ENCODE measurements at places on chromosomes 3 and 15.

- no peak for DNase-seq
These were observed 183.4 kb upstream of the THRB start for GRCh38 chr3:24678021-24678420.

DNA sequence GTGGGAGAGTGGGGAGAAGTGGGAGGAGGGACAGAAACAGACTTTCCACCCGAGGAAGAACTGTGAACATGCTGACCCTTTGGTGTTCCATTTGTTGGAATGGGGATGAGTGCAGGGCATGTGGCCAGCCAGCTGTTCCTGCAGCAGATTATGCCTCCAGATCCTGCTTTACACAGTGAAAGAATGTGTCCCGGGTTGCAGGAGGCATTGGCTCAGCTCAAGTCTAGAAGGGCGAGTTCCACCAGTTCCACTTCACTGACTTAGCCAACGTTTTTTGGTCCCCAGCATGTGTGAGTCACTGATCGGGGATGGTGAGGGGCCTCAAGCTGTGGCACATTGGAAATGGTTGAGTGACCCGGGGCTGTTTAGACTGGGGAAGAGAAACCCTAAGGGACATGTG is 307.0 kb upstream of the ROPN1 start:
- no peak for DNase-seq

GRCh38 chr3:194220901-194221326 is 85.0 kb downstream of the HES1 start:
- DNase-seq: no peak

DNA sequence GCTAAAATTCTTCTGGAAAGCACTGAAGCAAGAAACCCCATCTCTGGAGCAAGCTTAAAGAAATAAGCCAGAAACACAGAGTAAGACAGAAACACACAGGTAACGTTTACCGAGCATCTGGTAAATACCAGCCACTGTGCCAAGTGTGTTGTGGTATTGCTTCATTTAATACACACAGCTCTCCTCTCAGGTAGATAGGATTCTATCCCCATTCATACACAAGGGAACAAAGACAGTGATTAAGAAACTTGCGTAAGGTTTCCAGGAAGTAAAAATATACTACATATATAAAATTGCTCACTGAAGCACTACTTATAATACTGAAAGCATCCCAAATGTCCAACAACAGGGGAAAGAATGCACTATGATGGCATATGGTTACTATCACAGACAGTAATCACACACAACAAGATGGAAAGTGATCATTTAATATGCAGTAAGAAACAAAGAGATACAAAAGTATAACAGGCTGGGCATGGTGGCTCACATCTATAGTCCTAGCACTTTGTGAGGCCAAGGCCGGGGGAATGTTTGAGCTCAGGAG is 27.5 kb downstream of the TAMM41 start:
- DNase-seq: no peak

DNA sequence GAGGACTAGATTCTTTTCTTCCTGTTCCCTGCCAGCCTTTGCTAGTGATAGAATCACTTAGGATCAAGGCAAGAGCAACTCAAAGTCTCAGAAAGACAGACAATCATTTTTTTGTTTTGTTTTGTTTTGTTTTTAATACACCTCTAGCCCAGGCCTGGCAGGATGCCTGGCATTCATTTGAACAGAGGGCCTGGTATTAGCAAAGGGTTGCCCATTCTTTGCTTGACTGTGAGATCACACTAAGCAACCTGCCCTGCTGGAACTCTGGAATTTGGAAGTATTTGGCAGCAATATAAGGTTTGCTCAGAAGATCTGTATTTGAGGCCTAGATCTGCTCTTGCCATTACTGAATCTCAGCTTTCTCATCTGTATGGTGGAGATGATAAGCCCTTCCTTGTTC is 21.8 kb upstream of the ATP13A5 start:
- no peak for DNase-seq

DNA sequence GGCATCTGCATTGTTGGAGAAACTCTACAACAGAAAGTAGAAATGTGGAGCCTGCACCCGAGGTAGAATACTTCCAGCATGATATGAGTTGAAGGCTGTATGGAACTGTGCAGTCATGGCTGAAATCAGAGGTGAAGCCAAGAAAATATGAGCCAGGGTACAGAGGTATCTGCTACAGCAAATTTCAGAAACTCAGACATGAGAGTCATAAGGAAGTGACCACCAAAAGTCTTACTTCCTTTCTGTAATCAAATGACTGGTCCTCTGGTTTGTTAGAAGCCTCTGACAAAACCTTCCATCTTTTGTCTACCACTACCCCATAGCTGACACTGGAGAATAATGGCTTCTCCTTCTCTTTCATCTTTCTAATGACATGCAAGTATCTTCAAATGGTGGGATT is 159.4 kb downstream of the TMEM108 start:
- no peak for DNase-seq

DNA sequence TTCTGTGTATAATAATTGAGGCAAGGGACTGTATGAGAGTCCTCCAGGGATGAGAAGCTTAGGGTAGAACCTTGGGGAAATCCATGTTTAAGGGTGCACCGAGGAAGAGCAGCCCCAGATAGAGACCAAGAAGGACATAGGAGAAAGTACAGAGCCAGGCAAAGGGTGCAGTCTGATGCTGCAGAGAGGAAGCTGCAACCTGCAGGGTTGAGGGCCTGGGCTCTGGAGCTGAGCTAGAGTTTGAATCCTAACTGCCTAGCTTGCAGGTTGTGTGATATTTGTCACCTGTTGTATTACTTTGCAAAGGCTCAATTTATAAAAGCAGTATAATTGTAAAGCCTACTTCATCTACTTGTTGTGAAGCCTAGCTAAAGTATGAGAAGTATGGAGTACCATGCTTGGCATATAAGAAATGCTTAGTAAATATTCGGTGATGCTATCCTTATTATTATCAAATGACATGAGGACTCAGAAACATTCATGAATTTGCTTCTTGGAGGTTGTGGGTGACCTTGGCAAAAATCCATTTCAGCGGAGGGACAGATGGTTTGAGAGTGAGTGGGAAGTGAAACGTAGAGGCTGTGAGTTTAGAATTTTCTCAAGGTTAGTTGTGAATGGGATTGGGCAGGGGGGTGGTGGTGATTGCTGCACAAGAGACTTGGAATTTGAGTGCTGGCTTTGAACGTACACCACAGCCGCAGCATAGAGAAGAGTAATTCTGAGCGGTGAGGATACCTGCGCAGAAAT is 43.8 kb downstream of the PLCL2 start:
- DNase-seq: no peak

GRCh38 chr3:3316521-3316920 is 137.0 kb upstream of the CRBN start:
- DNase-seq: no peak

DNA sequence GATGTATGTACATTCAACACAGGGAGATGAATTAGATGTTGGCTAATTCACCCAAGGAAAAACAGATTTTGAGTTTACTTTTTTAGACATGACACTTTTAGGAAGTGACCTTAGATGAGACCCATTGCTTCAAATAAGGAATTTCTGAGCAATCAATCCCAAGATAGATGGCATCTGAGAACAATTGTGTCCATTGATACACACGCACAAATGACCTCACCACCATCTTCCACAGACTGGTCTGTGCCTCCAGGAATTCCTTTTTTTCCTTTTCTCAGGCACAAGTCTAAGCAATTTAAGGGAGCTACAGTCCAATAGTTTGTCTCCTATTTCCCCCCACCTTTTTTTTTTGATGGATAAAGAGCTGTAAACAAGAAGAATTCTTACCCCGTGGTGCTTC is 265.3 kb downstream of the TBL1XR1 start:
- no peak for DNase-seq

DNA sequence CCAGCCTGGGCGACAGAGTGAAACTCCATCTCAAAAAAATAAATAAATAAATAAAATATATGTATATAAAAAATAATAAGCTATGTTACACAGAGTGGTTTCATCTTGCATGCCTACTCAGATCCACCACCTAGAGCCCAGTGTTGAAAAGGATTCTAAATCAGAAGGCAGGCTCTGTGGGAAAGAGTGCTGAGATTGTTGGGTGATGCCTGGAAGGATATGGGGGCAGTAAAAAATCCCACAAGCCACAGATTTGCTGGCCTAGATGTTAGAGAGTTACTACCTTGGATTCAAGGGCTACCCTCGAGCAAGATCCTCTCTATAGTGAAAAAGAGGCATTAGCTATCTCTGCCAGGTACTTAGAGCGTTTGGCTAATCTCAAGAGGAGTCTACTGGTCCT is 144.3 kb downstream of the STAC start:
- no peak for DNase-seq

DNA sequence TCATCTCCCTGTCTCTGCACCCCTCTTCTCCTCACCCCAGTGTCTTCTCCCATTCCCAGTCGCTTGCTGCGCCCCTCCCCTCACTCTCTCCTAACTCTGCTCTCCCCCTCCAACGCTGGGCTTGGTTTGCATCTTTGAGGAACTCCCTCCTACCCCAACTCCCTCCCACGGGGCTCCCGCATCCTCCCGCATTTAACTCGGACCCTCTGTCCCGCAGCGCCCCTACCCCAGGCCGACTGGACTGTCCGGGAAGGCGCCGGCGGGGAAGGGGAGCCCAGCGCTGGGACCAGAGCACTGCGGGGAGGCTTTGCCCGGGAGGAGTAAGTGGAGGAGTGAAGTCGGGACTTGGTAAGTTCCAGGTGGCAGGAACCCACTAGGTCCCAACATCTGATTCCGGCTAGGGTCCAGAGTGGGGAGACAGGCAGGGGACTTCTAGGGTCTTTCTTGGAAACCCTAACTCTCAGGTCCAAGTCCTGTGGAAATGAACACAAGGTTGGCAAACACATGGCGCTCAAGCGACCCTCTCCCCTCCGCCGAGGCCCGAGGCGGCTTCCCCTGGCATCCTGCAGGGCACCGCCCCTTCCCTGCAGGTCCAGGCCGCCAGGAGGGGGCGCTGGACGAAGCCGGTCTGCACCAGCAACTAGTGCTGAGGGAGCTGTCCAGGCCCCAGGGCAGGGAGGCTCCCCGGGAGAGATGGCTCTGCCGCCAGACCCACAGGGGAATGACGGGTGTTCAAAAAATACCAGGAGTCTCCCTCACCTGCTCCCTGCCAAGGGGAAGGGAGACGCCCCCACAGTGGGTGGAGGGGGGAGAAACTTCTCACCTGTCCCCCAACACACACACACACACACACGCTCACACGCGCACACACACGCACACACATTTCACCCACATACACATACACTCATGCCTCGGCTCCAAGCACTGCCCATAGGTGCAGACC is 53.2 kb downstream of the LHFPL4 start:
- peak; percentile 6 for DNase-seq

- DNase-seq: no peak
These were observed 32.1 kb downstream of the SEC62 start for GRCh38 chr3:169998668-169999131.

DNA sequence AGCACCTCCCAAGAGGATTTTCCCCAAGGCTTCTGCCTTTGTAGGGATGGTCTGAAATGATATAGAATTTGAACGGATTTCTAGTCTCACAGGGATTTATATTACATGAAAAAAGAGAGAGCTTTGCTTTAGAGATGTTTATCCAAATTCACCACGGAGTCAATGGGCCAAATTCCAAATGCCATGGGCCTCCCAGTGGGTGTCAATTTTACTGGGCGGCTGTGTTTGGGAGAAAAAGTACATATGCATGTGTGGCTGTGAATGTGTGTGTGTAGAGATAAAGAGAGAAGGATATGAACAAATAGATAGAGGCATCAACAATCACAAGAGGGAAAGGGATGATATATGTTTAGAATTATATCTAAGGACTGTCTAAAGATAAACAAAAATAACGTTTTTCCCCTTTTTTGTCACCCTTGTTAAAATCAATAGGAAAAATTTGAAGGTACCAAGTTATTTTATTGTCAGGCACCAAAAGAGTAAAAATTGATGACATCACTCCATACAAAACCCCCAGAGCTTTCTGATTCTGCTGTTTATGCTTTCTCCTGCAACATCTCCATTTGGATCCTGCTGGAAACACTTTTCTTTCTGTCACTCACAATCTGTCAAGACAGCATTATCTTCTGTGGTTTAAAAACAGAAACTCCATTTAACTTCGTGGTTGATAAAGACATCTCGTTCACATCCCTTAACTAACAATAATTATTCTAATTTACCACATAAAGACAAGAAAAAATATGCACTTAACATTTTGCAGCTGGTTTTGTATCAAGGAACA is 160.7 kb downstream of the FHIT start:
- DNase-seq: no peak

DNA sequence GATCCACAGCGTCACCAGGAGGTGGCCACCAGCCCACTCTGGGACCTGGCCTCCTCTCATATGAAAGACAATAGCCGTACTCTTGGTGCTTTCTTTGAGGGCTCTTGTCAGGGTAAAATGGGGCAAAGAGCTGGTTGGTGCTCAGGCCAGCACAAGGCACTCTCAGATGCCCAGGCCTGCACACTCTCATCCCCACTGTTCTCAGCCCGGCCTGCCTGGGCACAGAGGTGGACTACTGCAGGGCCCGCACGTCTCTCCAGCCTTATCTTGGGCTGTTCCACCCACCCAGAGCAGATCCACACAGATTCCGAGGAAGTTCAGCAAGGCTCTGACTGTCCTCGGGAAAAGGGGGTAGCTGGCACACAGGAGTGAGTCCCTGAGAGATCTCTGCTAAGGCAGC is 122.8 kb upstream of the PRR20G start:
- no peak for DNase-seq

DNA sequence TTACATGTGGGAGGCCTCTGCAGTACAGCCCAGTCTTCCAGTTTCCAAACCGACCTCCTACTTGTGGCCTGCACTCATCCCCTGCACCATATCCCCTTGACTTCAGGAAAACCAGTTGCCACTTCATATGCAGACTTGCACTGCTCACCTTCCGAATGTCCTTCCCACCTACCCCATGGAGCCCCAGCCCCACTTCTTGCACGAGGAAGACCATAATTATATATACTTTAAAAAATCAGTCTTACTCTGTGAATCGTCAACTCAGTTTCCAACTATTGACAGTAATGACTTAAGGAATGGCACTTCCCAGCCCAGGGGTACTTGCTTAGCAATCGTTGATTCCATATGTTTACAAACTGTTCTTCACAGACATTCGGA is 136.1 kb downstream of the OPA1 start:
- no peak for DNase-seq

DNA sequence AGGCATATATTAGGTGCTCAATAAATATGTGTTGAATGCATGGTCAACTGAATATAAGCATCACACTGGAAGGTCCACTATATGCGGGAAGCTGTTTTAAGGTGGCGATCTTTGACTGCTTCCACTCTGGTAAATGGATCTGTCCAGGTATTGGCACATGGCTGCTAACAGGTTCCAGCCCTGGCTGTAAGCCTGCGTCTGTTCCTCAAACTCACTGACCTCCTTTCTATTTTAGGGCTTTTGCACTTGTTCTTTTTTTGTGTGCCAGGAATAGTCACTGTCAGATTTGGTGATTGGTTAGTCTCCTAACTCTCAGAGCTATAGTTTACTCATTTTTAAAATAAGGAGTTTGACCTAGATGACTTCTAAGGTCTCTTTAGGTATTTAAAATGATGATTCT is 46.2 kb downstream of the ADAMTSL3 start:
- no peak for DNase-seq

DNA sequence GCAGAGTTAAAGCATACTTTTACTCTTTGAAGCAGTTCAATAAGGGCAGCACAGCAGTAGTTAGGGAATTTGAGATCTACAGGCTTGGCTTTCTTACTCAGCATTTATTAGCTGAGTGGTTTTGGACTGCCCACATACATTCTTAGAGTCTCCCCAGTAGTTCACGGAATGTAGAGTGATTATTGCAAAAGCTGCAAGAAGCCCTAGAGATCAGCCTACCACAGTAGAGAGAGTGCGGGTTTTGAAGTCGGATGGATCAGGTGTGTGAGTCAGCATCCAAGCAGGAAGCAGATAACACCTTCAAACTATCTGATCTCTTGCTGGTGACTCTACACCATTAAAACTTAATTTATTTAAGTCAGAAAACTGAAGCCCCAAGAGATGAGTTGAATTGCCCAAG is 171.9 kb downstream of the SYNPR start:
- no peak for DNase-seq

- DNase-seq: no peak
These were observed 609.9 kb downstream of the RBMS3 start for GRCh38 chr3:29890801-29891200.
